Mesenteric fat pad (tissue), 1 donor: ENCODE measurements at places on chromosomes 6 and 20. TPM values are rescaled to one million over a fixed set of nuclear protein-coding genes. Genes with fewer than 3 reads are reported as not detected.

The PRDM1 gene
- total RNA-seq = 10.6 TPM

The CLVS2 gene
- total RNA-seq = not detected

The TP53TG5 gene
- total RNA-seq = not detected

The PRICKLE4 gene
- 2.0 TPM for total RNA-seq

The SMOC2 gene
- total RNA-seq = 46.3 TPM

The HTR1B gene
- 0.16 TPM for total RNA-seq

The GLP1R gene
- not detected for total RNA-seq

The TSBP1 gene
- total RNA-seq = not detected

The COL21A1 gene
- total RNA-seq = 1.3 TPM

The DNAH8 gene
- not detected for total RNA-seq

The THBS2 gene
- total RNA-seq = 270 TPM

The ATP6V1G2 gene
- 1.1 TPM for total RNA-seq

The SLC44A4 gene
- total RNA-seq = 0.51 TPM

The ZSWIM3 gene
- 2.2 TPM for total RNA-seq

The GABRR1 gene
- total RNA-seq = not detected

The LGSN gene
- not detected for total RNA-seq

The LINC00237 gene
- not detected for total RNA-seq

The PRR18 gene
- 1.0 TPM for total RNA-seq

The GCM1 gene
- total RNA-seq = 0.35 TPM

The MYLK2 gene
- not detected for total RNA-seq

The MYCT1 gene
- 19.7 TPM for total RNA-seq

The FAM184A gene
- 4.8 TPM for total RNA-seq

The VSX1 gene
- not detected for total RNA-seq

The PDE10A gene
- 15.6 TPM for total RNA-seq

The RPRD1B gene
- total RNA-seq = 24.4 TPM

The SLC17A3 gene
- total RNA-seq = not detected

The C20orf141 gene
- 0.84 TPM for total RNA-seq

The STX16 gene
- total RNA-seq = 44.9 TPM

The SMPD2 gene
- 9.4 TPM for total RNA-seq

The SIRPB1 gene
- total RNA-seq = 7.6 TPM

The ZKSCAN3 gene
- 3.0 TPM for total RNA-seq

The CTAGE9 gene
- not detected for total RNA-seq

The PEDS1 gene
- 44.1 TPM for total RNA-seq

The CLIC5 gene
- total RNA-seq = 8.2 TPM

The GPX5 gene
- not detected for total RNA-seq

The CNPY3 gene
- 27.4 TPM for total RNA-seq

The RRAGD gene
- 28.7 TPM for total RNA-seq
